Germinal center (tissue), 1 donor: ENCODE measurements at places on chromosomes 7 and 10.
A peak's percentile ranks its signal among the peaks of the same experiment; 100 is the strongest.

GRCh38 chr7:322111-322671, 32.2 kb downstream of the FOXL3 start:
- DNase-seq = peak; percentile 90

- DNase-seq = no peak
These were observed at the start of gene WDR86 for GRCh38 chr7:151409667-151410404. WDR86 (minus strand) TSS chr7:151410038; CDS start chr7:151409589, 449 bp downstream.

- no peak for DNase-seq
These were observed 51.4 kb downstream of the CDH23 start for GRCh38 chr10:71448146-71448545.

DNA sequence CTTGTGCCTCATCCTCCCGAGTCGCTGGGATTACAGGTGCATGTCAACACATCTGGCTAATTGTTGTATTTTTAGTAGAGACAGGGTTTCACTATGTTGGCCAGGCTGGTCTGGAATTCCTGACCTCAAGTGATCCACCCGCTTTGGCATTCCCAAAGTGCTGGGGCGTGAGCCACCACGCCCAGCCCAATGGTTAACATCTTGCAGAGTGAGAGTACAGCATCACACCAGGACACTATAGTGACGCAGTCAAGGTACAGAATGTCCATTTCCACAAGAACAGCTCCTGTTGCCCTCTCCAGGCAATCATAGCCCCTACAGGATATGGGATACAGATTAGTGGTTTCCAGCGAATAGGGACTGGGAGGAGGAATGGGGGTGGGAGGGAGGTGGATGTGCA, 34.0 kb downstream of the MYO1G start:
- DNase-seq = no peak

DNA sequence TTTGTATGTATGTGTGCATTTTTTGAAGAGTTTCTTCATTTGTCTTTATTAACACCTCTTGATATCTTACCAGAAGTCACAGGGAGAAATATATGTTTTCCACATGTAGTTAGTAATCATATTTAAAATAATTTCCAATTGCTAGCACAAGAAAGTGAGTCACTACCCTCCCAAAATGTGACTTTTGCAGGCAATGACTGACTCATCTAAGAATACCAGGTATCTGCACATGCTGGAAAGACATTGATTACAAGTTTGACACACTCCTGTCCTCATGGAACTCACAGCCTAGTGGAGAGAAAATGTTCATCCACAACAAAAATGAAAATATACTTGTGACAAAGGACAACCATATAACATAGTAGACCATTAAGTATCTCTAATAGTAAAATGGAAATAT, 82.9 kb downstream of the SEMA3D start:
- no peak for DNase-seq

- DNase-seq = peak; percentile 8
These were observed 31.3 kb downstream of the KIN start for GRCh38 chr10:7756360-7756992.

- DNase-seq = no peak
These were observed 850.3 kb upstream of the SORCS1 start for GRCh38 chr10:108014902-108015177.

DNA sequence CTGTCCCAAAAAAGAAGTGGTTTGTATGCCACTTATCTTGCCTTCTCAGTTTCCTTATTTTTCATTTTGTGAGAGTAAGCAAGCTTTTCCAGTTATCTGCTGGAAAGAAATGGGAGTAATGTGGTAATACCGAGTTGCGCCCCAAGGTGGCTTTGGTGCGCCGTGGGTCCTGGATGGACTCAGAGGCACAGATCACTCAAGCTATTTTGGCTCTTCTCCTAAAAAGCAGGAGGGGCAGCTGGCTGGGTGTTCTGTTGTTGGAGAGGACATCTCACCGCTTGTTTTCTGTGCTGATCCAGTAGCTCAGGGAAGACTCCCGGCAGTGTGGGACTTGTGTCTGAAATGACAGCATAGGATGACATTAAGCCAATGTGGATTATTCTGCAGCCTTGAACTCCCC, 16.4 kb downstream of the PRKRIP1 start:
- DNase-seq = no peak

DNA sequence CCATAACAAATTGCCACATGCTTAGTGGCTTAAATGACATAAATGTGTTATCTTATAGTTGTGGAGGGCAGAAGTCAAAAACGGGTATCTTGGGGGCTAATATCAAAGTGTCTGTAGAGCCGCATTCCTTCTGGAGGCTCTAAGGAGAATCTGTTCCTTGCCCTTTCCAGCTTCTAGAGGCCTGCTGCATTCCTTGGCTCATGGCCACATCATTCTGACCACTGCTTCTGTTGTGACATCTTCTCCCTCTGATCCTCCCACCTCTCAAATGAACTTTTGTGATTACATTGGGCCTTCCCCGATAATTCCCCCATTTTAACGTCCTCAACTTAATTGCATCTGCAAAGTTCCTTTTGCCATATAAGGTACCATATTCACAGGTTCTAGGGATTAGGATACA, 76.1 kb downstream of the CYP26A1 start:
- DNase-seq = no peak

- DNase-seq = no peak
These were observed 27.2 kb upstream of the ZNF273 start for GRCh38 chr7:64875658-64876406.

DNA sequence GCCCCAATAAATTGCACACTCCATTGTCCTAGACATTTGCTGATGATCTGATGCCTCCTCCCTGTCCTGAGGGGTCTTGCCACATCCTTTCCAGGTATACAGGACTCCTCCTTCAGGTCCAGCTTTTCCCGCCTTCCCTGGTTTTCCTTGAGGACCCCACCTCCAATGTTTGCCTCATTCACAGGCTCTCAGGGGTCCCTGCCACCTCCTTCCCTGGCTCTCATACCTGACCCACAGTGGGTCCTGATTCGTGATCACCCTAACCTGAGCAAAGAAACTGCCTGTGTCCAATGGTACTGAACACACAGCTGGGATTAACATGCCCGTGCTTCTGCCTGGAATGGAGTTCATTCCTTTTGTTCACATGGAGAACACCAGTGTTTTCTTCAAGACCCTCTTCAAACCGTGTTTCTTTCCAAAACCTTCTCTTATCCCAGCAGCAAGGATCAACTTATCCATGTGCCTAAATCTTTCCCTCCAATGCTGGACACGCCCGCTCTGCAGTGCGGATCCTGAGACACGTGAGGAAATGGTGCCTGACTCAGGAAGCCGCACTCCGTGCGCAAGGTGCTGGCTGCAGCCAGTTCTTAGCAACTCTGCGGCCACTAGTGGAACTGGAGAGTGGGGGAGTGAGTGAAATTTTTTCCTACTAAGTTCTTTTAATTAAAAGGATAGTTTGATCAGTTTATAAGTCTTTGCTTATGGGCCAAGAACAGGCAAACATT, 354.6 kb upstream of the SHH start:
- no peak for DNase-seq

GRCh38 chr7:155764438-155764793, 47.8 kb downstream of the SHH start:
- DNase-seq = no peak

- no peak for DNase-seq
These were observed 740.5 kb downstream of the SORCS1 start for GRCh38 chr10:106424054-106424453.

- no peak for DNase-seq
These were observed 540.3 kb upstream of the MGMT start for GRCh38 chr10:128926711-128927110.

GRCh38 chr7:8906396-8907075, 473.1 kb downstream of the NXPH1 start:
- DNase-seq = no peak

- DNase-seq = no peak
These were observed 820.6 kb downstream of the LRMDA start for GRCh38 chr10:76251841-76252671.

DNA sequence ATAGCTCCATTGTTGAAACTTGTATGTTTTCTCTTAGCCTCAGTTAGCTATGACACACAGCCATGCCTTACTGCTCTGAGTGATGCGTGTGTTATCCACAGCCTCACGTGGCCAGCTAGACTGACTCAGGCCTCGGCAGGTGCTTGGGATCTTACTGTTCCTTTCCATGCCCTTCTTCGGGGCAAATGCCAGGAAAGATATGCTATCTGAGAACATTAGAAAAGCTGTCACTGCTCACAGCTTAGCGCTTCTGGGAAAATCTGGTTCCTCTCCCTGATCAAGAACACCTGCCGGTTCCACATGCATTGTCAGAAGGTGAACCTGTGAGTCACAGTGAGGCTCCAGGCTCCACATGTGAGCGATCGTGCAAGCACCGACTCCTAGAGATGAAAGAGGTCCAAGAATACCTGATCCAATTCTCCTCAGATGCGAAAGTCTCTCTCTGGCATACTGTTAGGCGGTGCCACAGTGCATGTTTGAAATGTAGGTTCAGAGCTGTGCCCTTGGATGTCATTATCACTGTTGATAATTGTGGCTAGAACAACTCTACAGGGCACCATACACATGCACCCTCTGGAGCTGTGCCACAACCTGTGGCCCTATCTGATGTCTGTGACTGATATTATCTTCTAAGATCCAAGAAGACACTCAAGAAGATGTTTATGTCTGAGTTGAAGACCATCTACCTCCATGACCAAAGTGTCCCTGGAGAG, 247.8 kb upstream of the IGFBP3 start:
- no peak for DNase-seq

- DNase-seq = no peak
These were observed 162.6 kb downstream of the UBE2H start for GRCh38 chr7:129790136-129790535.

GRCh38 chr10:124708246-124708779, 35.9 kb downstream of the FAM53B start:
- no peak for DNase-seq

- DNase-seq = no peak
These were observed 70.6 kb downstream of the CNNM2 start for GRCh38 chr10:102988404-102989314.

DNA sequence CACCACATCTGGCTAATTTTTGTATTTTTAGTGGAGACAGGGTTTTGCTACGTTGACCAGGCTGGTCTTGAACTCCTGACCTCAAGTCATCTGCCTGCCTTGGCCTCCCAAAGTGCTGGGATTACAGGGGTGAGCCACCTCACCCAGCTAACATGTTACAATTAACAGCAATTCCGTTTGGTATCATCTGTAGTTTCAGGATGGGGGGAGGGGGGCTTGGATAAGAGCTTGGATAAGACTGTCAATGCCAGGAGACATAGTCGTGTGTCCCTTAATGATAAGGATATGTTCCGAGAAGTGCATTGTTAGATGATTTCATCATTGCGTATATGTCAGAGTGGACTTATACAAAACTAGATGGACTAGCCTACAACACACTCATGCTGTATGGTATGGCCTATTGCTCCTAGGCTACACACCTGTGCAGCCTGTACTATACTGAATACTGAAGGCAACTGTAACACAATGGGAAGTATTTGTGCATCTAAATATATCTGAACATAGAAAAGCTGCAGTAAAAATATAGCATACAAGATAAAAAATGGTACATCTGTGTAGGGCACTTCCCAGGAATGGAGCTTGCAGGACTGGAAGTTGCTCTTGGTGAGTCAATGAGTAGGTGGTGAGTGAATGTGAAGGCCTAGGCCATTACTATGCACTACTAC, 103.9 kb upstream of the TNS3 start:
- no peak for DNase-seq

DNA sequence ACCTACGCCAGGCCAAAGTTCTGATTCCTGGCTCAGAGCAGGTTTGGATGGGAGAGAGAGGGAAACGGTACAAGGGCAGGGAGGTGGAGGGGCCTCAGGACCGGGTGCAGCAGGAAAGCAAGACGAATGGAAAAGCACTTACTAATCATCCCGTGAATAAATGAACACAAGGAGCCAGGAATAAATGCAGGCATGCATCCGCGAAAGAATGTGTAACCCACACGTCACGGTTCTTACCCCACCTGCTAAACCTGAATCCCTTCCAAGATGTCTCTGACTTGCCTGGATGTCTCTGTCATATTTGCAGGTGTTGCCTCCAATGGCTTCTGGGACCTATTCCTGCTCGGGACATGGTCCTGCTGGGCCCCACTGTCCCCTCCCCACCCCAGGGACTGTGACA, 335.2 kb upstream of the RNF32 start:
- no peak for DNase-seq

GRCh38 chr10:28431139-28431538, 101.8 kb upstream of the WAC start:
- DNase-seq = no peak

- DNase-seq = no peak
These were observed 28.1 kb downstream of the HKDC1 start for GRCh38 chr10:69248117-69248730.
